ENCODE measurements at places on chromosomes 11 and 22.

DNA sequence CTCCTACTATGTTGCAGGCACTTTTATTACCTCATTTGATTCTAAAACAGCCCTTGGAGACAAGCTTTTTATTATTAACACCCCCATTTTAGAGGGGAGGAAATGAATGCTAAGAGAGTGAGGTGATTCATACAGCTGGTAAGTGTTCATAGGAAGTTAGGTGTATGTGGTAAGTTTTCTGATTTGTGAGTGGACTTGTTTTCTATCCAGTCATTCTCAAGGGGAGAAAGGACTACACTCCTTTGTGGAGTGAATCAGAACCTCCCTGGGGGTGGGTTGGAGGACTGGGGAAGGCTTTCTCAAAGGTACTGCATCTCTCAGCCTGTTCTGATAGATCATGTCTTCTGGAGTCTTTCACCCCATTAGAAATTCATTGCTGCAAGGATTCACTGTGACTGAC is 23.5 kb downstream of the PKNOX2 start:
- no peak for DNase-seq

DNA sequence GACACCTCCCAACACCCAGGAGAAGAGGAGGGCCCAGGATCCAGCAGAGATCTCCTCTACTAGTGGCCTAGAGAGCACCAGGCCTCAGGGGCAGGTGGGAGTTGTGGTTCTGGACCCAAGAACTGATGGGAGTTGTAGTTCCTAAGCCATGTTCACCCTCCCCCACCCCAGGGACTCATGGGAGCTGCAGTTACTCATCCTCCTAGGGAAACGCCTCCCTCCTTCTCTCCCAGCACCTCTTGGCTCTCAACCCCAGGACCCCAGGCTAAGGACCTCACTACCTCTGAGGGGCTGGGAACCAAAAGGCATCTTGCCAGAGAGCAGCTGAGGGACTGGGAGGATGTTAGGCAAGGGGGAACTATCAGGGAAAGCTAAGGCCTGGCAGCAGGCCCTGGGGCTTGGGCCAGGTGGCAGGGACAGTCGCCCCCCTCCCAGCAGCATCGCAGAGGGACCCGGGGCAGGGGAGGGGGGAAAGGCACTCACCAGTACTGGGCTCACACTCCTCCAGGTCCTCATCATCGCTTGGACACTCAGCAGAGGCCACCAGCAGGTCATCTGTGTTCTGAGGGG is 28.9 kb downstream of the SLC22A12 start:
- no peak for DNase-seq

- no peak for DNase-seq
These were observed 1375.9 kb upstream of the RAG2 start for GRCh38 chr11:37973941-37974340.

DNA sequence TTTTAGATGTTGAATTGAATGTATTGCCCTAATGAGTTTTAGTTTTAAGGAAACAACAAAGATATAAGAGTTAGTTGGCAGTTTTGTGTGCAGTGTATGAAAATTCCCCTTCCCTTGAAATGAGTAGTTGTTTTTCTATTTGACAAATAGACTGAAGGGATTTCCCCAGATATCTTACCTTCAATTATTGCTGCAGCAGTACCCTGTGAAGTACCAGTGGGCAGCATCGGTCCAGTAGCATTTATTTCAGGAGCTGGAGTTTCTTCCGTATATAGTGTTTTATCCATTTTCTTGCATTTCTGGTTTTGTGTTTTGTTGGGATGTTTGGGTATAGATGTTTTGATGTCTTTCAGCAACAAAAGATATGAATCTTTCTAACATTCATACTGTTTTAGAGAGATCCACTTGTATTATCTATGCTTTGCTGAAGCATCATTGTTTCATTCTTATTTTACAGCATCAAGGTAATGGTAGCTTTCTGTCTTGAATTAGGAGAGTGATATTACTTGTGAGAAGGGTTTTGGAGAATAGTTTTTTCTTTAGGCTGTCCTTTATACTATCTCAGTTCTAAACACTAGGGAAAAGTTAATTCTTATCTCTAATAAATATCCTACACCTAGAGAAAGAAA is 7.4 kb downstream of the KMT2A start:
- DNase-seq, result no peak

DNA sequence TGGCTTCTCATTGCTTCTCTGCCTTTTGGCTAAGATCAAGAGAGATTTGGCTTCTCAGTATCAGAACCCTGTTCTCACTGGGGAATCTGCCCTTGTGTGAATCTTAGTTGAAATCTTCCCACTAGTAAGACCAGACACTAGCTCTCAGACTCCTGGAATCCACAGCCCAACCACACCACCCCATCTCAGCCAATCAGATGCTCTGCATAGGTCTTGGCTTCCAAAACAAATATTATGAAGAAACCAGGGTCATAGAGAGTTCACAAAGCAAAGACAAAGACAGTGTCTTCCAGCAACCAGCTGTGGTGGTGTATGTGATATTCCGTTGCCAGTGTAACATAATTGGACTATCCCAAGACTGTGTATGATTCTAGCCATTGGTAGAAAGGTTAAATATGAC is 5.4 kb downstream of the OR8B12 start:
- no peak for DNase-seq

GRCh38 chr22:25437414-25438160 is 126.9 kb upstream of the GRK3 start:
- no peak for DNase-seq

GRCh38 chr22:36900225-36900624 is 13.2 kb upstream of the CSF2RB start:
- no peak for DNase-seq

DNA sequence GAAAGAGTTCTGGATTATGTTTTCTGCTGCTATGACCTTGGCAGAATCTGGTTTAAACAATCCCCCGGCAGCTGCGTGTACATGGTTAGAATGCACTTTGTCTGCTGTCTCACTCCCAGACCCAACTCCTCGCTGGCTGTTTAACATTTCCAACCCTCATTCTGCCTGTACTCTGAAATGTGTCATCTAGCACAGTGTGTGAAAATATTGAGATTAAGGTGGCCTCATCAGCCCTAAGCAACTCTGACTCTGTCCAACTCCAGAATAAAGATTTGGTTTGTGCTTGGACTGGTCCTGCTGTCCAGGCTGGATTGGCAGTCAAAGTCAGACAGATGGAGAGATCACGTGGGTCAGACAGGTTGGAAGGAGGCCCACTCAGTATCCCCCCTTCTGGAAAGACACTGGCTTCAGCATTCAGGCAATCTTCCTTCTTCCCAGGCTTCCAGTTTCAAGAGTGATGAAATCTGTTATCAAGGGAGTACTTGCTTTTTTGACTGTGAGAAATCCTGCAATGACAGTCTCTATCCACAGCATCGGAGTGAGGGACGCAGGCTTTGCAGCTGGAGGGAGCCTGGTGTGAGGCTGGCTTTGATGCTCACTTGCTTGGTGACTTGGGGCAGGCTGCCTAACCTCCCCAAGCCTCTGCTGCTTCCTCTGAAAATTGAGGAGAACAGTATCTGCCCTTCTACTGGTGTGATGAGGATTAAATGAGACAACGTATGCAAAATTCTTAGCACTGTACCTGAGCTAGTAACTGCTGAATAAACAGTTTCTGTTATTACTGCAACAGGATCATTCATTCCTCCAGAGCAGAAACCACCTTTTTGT is 29.8 kb downstream of the ABTB2 start:
- no peak for DNase-seq

GRCh38 chr22:30546616-30547015 is at the start of gene SEC14L6:
Gene SEC14L6, minus strand, starts transcription at chr22:30546741. Its CDS starts 59 bp downstream, at chr22:30546682.
- DNase-seq, result no peak

GRCh38 chr11:117511483-117511930 is 183.9 kb downstream of the CEP164 start:
- no peak for DNase-seq

GRCh38 chr22:43364169-43364435 is 20.9 kb upstream of the SCUBE1 start:
- DNase-seq, result no peak

- DNase-seq, result peak; percentile 26
These were observed 113.1 kb upstream of the B3GAT1 start for GRCh38 chr11:134524896-134525845.

DNA sequence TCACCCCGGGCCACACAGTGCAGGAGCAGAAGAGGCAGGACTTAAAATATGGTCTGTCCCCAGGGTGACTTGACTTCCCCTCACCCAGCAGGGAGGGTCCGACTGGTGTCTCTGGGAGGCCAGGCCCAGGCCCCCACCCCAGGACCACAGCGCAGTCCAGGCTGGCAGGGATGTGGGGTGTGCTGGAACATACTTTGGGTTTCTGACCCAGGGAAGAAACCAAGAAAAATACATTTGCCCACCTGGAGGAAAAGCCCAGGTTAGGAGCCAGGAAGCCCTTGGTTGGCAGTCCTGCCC is 5.2 kb downstream of the C1QTNF6 start:
- DNase-seq, result peak; percentile 32

GRCh38 chr11:12853652-12854296 is 155.3 kb upstream of the RASSF10 start:
- DNase-seq, result no peak

DNA sequence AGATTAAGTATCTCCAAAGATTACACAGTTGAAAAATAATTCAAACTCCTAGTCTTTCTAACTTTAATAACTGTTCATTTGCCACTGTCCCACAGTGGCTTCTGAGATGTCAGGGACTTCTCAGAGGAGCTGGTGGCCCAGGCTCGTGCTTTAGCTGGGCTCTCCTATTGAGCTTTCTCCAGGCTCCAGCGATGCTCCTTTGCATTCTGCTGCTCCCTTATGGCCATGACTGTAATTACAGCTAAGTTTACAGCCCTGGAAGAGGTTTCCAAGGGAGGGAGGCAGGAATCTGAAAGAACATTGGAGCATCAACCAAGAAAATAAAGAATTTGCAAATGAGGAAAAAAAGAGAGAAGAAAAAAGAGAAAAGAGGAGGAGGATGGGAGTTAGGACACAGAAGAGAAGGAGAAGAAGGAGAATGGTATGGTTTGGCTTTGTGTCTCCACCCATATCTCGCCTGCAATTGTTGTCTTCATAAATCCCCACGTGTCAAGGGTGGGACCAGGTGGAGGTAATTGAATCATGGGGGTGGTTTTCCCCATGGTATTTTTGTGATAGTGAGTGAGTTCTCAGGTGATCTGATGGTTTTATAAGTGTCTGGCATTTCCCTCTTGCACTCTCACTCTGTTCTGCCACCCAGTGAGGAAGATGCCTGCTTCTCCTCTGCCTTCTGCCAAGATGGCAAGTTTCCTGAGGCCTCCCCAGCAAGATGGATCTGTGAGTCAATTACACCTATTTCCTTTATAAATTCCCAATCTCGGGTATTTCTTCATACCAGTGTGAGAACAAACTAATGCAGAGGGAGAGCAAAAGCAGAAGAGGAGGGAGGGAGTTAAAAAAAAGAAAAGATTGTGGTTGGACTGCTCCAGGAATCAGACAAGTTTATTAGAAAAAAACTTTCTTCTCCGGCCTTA is 857.0 kb downstream of the KCNA4 start:
- peak; percentile 20 for DNase-seq

DNA sequence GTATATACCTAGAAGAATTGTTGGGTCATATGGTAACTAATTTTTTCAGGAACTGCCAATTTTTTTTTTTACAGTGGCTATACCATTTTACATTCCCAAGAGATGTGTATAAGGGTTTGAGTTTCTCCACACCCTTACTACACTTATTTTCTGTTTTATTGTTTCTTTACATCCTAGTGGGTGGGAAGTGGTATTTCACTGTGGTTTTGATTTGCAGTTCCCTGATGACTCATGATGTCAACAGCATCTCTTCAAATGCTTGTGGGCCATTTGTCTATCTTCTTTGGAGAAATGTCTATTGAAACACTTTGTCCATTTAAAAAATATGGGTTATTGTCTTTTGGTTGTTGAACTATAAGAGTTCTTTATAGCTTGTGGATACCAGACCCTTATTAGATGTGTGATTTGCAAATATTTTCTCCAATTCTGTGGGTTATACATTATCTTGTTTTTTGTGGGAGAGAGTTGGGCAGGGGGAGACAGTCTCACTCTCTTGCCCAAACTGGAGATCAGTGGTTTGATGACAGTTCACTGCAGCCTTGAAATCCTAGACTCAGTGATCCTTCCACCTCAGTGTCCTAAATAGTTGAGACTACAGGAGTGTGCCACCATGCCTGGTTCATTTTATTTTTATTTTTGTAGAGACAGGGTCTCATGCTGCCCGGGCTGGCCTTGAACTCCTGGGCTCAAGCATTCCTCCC is 30.3 kb upstream of the PISD start:
- DNase-seq, result no peak

GRCh38 chr22:30021881-30022619 is 58.2 kb upstream of the HORMAD2 start:
- DNase-seq, result no peak

- no peak for DNase-seq
These were observed 14.5 kb downstream of the YPEL4 start for GRCh38 chr11:57635246-57635645.

- no peak for DNase-seq
These were observed 332.2 kb downstream of the INSC start for GRCh38 chr11:15446929-15447328.

- no peak for DNase-seq
These were observed 9.5 kb downstream of the MACROD1 start for GRCh38 chr11:64156235-64157011.

DNA sequence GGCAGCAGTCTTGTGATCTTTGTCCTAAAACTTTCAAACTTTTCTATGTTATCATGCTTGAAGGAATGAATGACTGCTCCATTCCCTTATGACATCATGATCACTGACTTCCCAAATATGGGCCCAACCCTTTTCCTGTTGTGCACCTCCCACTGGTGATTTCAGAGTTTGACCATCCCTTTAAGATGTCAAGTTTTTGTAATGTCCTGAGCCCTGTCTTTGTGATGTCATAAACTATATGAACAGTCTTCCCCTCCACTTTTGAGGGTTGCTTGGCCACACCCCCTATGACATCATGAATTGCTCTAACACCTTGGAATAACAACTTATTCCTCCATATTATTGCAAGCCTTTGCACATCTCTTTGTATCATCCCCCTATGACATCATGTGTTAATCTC is 16.5 kb upstream of the NUCB2 start:
- DNase-seq, result no peak

GRCh38 chr11:66789097-66789890 is 53.9 kb upstream of the RCE1 start:
- DNase-seq, result no peak

DNA sequence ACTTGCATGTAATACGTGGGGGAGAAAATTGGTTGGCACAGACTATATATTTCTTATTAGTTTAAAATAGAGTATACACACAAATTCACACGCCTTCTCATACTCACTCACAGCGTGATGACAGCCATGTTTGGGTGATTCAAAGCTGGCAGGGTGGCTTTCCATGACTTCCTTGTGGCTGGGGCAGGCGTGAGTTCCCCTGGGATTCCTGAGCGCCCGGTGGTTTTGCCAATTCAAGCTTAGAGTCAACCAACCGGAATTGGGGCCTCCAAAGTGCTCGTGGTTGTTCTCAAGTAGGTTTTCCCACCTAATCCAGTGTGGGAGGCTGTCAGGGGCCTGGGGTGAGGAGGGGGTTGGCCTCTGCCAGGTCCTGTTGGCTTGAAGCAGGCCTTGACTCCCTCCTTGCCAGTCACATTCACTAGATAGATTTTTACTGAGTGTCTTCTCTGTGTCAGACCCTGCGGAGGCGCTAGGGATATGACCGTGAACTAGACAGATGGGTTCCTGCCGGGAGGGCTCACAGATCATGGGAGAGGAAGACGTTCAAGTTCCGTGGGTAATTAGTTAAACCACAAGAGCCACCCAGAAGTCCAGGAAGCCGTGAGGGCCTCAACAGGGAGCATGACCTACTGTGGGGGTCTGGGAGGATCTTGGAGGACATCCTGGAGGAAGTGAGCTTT is 11.5 kb downstream of the PKNOX2 start:
- no peak for DNase-seq

GRCh38 chr11:68816917-68817419 is 24.7 kb downstream of the CPT1A start:
- DNase-seq, result no peak

GRCh38 chr22:36236388-36237319 is 2.7 kb downstream of the APOL2 start:
- DNase-seq, result no peak

- DNase-seq, result no peak
These were observed 58.9 kb downstream of the RPUSD4 start for GRCh38 chr11:126152586-126152985.

All from right lobe of liver (tissue), 6 donors.